ENCODE measurements at places on chromosomes 7 and 10. TPM values are rescaled to one million over a fixed set of nuclear protein-coding genes. Genes with fewer than 3 reads are reported as not detected.

DNA sequence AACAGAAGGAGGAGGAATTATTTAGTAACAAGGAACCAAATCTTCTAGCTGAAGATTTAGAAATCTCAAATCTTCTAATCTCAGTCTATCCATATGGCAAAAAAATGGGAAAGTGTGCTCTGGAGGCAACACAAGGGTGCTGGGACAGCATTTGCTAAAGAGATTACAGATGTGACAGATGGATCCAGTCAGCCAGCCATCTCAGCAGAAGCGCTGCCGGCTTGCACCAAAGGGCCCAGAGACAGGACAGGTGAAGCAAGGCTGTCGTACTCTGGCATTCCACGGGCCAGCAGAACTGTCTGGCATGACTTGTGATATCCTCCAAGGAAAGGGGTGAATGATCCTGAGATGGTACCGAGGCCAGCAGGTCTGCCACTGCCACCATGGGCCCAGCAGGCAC is 45.7 kb upstream of the GJD4 start:
- DNase-seq, result no peak

DNA sequence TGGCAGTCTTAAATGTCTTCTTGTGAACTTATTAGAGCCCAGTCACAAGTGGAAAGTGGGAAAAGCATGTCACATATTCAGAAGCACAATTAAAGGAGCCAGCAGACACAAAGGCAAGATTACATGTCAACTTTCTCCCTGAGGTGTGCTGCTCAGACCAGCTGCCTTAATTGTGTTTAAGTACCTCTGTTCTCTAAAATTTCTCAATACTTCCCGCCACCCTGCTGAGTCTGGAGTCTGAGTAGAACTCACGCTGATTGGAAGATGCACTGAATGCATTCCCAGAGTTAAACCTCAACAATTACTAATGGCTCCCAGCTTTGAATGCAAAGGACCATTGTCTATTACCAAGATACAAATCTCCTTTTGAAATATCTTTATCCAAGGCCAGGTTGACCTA is 166.4 kb upstream of the COBL start:
- DNase-seq, result no peak

GRCh38 chr7:130941322-130942210 is 207.6 kb upstream of the KLF14 start:
- DNase-seq, result no peak

DNA sequence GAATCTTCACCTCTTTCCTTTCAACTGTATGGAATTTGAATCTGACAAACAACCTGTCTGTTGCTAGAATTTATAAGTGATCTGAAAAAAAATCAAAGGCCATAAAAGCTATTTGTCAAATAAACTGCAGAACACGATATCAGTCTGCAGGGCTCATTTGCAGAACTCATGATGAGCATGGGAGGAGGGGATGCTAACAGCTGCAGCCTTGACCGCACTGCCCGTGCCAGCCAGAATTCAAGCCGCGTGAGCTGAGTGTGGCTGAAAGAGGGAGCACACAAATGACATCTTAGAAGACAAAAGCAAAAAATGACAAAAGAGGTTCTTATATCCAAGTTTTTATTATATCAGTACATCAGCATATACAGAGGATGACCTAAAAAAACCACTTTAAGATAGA is 15.7 kb downstream of the LRRTM3 start:
- no peak for DNase-seq

DNA sequence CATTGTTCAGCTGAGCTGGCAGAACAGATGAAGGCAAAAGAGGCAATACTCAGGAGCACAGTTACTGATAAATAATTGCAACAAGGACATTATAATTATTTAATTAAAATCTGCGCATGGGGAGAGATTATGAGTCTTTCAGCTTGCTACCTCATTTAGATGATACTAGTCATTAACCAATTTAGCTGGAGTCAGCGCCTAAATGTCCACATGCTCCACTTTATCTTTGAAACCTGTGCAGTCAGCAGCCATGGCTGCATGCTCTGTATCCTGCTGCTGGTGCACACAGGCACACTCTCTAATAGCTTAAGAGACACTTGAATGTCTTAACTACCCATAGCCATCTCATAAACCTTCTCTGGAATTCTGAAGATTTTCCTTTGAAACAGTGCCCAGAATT is 196.8 kb downstream of the PPP1R3A start:
- no peak for DNase-seq

- DNase-seq, result no peak
Measured at GRCh38 chr10:31754803-31755624, 173.6 kb downstream of the ARHGAP12 start.

DNA sequence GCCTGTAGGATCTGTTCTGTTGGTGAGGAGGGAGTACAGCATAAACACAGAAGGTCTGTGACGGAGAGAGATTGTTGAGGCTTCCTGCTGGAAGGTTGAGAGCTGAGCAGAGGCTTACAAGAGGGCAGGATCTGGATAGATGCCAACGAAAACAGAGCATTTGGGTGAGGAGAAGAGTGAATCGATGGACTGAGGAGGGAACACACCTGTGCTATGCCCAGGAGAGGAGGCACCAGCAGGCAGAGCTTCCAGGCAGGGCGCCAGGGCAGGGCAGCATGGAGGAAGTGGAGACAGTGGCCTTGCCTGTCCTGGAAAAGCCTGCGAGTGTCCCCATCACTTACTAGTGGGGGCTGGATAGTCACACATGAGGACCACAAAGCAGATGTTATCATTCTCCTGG is 282.9 kb downstream of the PAXIP1 start:
- DNase-seq, result no peak

GRCh38 chr10:14311206-14311957 is 19.3 kb downstream of the FRMD4A start:
- no peak for DNase-seq

GRCh38 chr7:127993317-127993716 is 37.9 kb downstream of the LRRC4 start:
- DNase-seq, result no peak

GRCh38 chr10:78175444-78176015 is 141.9 kb downstream of the RPS24 start:
- no peak for DNase-seq

- DNase-seq, result peak; percentile 53
Measured at GRCh38 chr7:151992375-151992774, 33.1 kb upstream of the GALNT11 start.

GRCh38 chr7:48962821-48963505 is 38.6 kb downstream of the CDC14C start:
- no peak for DNase-seq

GRCh38 chr7:38222481-38223096 is 44.5 kb downstream of the STARD3NL start:
- DNase-seq, result no peak

DNA sequence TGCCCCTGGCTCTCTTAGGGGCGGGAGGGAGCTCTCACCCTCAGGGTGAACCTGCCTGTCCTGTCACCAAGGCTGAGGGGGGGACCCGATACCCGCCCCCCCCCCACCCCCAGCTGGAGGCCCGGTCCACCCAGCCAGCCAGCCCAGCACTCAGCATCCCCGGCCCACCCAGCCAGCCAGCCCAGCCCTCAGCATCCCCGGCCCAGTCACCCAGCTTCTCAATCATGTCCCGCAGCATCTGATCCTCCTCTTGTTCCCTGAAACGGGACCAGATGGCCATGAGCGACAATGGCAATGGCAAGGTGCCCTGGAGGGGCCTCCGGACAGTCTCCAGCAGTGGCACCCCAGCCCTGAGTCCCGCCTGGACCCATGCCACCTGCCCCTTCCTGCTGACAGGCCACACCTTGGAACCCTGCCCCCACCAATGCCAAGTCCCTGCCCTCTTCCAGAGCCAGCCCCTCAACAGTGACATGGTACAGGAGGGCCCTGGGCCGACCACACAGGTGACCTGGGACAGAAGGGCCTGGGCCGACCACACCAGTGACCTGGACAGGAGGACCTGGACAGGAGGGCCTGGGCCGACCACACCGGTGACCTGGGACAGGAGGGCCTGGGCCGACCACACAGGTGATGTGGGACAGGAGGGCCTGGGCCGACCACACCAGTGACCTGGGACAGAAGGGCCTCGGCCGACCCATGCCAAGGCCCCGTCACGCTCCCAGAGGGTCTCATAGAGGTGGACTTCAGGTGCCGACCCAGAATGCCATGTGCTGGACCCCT is 24.2 kb downstream of the MICALL2 start:
- no peak for DNase-seq

DNA sequence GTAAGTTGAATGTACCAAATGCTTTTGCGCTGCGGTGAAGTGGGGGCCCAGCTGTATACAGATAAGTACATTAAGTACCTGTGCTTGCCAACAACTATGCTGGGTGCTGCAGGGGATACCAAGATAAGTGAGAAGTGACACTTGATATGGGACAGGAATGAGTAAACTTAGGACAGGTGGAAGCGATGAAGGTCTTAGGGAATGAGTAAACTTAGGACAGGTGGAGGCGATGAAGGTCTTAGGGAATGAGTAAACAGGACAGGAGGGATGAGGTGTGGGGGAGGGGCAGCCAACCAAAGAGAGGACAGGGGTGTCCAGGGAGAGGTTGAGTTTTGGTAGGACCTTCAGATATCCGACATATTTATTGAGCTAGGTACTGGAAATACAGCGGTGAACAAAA is 1.4 kb downstream of the MDH2 start:
- DNase-seq, result no peak

DNA sequence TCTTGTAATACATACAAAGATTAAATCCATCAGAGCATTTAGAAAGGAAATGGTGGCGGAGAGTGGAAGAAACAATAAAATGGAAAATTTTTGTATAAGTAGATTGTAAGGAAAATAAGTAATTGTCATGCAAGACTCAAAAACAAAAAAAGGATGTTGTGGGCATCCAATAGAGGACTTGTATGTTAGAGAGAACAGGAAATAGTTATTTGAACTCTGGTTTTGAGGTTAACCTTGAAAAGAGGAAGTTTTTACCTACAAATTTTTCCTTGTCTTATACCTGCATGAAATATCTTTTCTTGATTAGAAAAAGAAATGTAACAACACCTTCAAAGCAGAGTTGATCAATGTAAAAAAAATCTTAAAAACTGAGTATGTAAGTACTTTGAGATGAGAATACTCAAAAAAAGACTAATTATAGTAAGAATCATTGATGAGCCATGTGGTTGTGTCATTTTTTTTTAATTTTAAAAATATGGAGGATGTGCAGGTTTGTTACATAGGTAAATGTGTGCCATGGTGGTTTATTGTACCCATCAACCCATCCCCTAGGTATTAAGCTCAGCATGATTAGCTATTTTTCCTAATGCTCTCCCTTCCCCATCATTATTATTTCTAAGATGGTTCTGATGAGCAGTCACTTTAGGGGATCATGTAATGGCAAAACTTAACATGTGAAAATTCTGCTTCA is 11.9 kb downstream of the TMEM106B start:
- DNase-seq, result no peak

DNA sequence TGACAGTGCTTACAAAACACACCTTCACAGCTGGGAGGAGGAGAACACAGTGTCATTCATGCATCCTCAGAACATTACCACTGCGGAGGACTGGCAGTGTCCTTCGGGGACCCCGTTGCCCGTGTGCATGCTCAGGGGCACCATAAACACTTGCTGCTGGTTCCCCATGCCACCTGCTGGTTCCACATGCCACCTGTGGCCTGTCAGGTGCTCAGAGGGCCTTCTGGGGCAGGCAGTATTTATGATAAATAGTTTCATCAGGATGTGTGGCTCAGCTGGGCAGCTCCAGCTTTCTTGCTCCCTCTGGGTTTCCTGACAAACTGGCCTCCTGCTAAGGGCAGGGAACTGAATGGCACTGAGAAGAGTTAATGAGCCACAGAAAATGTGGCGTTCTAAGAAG is 32.1 kb downstream of the CELF2 start:
- DNase-seq, result no peak

Gene SORCS3
- not detected for total RNA-seq

Gene DNAH11
- total RNA-seq, result 0.02 TPM

Gene SMO
- 1.7 TPM for total RNA-seq

Gene ZP3
- 3.5 TPM for total RNA-seq
